Stimulated activated CD4-positive, alpha-beta T cell treated with anti-CD3 and anti-CD28 coated beads, Interleukin-4, amount 100 ng/mL, for 4 hours (primary cell): ENCODE measurements at places on chromosomes 16 and 17.

DNA sequence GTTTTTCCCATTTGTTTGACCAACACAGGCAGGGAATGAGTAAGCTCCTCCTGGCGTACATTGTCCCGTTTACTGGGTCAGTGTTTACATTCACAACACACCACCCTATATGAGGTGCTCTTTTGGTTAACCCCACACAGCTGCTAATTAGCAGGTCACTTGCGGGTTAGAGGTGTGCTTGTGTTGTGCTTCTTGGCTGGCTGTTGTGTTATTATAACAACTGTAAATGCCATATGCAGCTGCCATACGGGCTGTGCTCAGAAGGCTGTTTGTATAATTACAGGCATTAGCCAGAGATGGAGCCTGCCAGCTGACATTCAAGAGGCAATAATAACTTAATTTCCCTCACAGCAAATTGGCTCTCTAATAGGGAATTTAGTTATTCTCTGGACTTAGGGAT, 205.1 kb upstream of the ELAC2 start:
- no peak for DNase-seq

- no peak for DNase-seq
These were observed 13.3 kb upstream of the SDK2 start for GRCh38 chr17:73657473-73658116.

DNA sequence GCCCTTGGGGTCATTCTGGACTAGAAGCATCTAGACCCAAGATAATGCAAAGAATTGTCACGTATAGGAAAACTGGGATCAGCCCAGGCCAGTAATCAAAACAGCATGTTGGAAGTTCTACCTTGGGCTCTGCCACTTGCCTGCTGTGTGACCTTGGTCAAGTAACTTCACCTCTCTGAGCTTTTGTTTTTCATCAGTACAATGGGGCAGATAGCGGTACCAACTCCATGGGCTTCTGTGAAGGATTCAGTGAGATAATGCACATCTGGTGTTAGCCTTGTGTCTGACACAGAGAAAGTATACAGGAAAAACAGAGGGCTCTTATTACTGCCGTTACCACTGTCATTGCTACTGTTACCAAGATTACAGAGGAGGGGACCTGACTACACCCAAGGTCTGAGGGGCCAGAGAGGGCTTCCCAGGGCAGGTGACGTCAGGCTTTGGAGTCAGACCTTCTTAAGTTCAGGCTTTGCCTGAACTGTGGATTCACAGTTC, 24.6 kb downstream of the CMIP start:
- no peak for DNase-seq

GRCh38 chr17:42413464-42414040, 9.5 kb downstream of the CAVIN1 start:
- DNase-seq: no peak

GRCh38 chr16:78505544-78506366, 406.3 kb downstream of the WWOX start:
- no peak for DNase-seq

DNA sequence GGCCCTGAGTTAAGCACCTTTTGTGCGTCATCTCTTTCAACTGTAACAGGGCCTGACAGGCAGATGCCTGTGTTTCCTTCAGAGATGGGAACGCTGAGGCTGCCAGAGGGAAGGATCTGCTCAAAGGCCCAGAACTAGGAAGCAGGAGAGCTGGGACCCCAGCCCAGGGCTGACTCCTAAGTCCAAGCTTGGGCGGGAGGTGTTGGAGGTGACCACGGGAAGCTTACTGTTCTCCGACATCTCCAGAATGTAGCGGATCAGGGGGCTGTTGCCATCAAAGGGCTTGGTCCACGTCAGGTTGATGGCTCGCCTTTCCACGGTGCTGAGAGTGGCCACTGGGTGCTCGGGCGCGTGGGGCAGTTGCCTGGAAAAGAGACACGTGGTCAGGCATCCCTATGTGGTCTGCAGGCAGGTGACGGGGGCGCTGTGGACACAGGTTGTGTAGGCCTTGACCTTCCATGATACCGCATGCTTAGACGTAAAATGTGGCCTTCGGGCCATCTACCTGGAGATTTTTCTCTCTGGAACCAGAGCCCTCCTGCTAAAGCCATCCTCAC, 111.4 kb upstream of the CDC42EP4 start:
- no peak for DNase-seq

DNA sequence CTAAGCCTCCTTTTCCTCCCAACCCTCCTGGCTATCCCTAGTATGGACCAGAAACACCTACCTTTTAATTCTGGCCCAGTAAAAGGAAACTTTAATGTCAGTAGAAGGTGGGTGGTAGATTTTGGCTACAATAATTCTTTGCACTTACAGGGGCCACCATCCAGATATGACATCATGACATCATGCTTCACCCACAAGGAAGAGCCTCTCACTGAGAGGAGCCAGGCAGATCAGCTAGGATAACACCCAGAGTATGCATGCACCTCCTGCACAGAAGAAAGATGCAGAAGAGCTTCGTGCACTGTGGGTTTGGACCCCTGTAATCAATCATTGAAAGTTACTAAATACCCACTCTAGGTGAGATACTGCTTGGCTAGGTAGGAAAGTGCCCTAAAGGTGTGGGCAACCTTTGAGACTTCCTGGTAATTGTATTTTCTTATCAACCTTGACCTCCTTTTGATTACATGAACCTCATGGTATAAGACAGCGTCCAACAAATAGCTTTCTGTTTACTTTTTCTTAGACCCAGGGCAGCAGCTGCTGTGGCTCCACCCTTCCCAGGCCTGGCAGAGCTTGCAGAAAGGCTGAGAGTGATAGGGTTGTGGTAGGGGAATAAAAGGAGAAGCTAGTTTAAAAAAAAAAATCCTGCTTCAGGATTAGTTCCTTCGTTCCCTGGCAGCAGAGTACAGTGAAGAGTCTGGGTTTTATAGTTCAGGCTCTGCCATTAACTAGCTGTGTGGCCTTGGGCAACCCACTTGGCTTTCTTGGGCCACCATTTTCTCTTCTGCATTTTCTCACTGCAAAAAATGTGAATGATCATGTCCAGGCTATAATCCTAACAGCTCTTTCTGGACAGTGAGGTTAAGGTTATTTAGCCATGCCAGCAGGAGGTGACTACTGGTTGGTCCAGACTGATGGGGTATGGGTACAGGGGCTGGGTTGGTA, 6.2 kb downstream of the MAP3K14 start:
- no peak for DNase-seq

GRCh38 chr16:12449795-12450194, 353.9 kb downstream of the CPPED1 start:
- DNase-seq: no peak

DNA sequence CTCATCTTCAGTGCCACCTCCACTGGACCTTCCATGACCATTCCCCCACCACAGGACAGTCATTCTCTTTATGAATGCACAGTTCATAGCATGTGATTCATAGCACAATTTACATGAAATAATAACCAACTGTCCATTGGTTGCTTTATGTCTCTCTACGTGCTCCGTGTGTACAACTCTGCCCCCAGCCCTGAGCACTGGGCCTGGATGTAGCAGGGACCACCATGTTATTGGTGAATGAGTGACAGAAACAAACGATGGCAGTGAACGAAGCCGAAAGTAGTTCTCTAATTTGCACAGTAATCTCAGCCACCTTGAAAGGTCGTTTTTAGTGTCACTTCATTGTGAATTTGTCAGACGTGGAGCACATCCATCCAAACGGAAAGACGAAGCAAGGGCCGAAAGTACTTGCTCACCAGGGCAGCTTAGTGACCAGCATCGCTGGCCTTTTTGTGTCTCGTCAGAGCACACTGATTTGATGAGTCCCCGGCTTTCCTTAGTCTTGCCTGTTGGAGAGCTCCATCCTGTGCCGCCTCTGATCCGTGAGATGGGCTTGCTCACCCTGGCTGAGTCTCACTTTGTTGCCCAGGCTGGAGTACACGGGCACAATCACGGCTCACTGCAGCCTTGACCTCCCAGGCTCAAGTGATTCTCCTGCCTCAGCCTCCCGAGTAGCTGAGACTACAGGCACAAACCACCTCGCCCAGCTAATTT, 95.3 kb downstream of the CMIP start:
- no peak for DNase-seq

- DNase-seq: peak; percentile 32
These were observed 11.7 kb upstream of the TMIGD1 start for GRCh38 chr17:30345527-30346075.

DNA sequence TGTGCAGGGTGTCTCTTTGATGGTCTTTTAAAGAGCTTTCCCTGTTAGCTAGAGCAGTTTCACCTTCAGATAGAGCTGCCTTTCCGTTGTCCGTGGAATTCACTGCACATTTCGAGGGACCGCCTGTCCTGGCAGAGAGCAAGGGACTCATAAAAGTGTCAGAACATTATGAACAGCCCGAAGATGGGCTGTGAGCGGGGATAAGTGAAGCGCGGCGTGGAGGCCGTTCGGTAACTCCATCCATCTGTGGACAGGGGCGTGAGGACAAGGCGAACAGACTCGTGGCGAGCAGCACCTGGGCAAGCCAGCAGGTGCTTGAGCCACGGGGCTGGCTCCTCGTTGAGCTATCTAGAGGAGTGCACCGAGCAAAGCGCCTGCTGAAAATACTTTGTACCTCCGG, 371.2 kb downstream of the MAF start:
- no peak for DNase-seq

DNA sequence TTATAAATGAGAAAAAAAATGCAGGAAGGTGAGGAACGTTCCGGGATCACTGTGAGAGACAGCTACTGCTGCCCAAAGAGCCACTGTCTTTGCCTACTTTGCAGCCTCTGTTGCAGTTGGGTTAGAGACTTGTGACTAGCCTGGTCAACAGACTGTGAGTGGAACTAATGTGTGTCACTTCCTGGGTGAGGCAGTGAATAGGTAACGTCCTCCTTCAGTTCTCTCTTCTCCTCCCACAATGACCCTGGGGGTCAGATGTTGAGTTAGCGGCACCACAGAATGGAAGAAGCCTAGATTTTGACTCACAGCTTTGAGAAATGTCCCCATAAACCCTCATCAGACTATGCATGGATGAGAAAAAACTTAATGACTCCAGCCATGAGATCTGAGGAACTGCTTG, 5.2 kb downstream of the C16orf46 start:
- DNase-seq: no peak

DNA sequence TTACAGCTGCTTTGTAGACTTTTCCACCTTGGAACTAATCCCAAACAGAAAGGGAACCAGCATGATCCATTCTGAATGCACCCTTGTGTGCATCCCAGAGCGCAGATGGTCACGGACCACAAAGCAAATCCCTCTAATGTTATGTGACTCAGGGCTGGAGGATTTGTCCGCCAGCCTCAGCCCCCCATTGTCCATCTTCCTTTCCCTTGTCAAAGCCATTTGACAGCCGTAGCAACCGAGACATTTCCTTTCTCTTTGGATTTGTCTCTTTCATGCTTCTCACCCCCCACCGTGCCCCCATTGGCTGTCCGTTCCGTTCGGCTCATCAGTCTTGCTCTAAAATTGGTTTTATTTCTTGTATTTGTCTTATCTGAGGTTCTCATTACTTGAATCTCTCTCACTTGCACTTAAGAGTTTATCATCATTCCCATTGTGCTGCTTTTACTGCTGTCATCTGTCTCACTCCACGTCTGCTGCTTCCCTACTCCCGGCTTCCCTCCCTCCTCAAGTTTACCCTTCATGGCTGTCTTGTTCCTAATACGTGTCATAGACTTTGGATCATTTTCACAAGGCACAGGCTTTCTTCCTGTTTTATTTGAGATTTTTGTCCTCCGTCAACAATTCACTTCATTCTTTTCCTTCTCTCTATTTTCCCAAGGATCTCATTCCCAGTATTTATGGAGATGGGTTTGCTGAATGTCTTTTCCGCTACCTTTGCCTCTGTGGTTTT, 163.4 kb upstream of the ERCC4 start:
- no peak for DNase-seq

DNA sequence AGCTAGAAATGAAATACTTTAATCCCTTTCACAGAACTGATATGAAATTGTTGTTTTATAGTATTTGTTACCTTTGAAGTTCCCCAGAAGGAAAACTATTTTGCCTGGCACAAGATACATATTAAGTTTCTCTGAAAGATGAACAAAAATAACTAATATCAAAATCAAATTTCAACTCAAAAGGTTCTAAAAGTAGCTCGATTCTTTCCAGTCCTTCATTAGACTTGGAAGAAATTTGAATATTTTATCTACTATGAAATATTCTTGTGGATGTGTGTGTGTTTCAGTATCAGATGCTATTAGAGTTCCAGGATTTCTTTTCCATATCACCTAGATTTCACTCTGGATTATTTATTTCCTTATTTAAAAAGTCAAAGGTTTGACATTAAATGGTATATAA, 3.6 kb upstream of the AATF start:
- DNase-seq: no peak

GRCh38 chr16:1982013-1982433, 754 bp upstream of the NOXO1 start:
- no peak for DNase-seq

GRCh38 chr17:74089380-74089779, 114.1 kb upstream of the RPL38 start:
- no peak for DNase-seq

DNA sequence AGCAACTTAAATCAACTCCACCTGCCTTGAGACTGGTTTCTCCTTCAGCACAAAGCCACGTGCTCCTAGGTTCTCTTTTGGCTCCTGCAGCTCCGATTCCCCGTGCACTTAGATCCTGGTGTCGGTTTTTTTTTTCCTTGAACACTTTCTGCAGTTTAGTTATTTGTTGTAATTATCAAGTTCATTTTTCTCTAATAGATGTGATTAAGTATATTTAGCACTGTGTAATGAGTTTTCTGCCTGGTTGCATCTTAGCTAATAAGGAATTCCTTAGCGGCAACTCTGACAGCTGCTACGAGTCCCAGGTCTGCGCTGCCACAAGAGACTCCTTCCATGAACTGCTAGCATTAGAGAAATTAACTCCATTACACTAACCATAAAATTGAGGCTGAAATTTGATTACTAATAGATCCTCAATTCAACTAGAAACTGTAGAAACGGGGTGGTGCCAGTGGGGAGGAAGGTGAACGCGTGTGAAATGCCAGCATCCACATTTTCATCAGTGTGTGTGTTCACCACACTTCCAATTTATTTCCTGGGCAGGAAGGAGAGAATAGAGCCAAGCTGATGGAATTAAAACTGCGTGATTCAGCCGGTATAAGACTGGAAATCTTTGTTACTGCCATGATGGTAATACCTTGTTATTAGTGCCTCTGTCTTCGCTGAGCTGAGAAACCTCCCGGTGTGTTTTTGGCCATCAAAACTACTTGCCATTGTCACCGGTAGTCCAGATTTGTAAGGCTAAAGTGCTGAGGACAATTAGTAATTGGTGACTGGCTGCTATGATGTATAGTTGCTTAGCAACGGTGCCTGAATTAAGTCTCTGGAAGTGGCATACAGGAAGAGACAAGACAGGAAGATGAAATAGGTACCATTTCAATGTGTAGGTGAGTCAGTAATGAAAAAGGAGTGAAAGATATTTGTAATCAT, 232.4 kb downstream of the IRX3 start:
- no peak for DNase-seq

DNA sequence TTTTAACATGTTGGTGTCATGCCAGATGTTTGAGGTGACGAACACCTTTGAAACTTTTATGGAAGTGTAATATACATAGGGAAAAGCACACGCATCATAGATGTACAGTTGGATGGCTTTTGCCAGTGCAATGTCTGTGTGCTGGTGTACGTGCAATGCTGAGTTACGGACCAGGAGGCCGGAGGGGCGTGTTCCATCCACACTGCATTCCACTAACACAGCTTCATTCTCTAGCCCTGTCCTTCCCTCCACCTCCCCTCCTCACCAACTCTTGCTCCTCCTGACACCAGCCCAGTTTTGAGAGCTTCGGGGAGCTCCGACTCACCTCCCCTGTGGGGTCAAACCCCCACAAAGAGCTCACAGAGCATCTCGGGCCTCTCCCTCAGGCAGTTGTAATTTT, 358.8 kb downstream of the C16orf95 start:
- no peak for DNase-seq
